Airway epithelial cell (primary cell): ENCODE measurements at places on chromosomes 4 and X. TPM values are rescaled to one million over a fixed set of nuclear protein-coding genes. Genes with fewer than 3 reads are reported as not detected.

Gene SMARCA5
- total RNA-seq: 28.0 and 33.4 TPM in 2 replicates

Gene P2RY4
- total RNA-seq: 0.21 TPM in 1 of 2 replicates, not detected in the other

Gene GABRA4
- not detected in 2 replicates for total RNA-seq

Gene ITGB1BP2
- total RNA-seq: 0.37 and 0.78 TPM in 2 replicates

Gene ARAP2
- 17.8 and 33.4 TPM in 2 replicates for total RNA-seq

Gene SNCA
- 26.2 and 69.8 TPM in 2 replicates for total RNA-seq

Gene UGT2B17
- not detected in 2 replicates for total RNA-seq

Gene GUCY1B1
- 3.9 TPM in 2 replicates for total RNA-seq

Gene FUNDC2
- 32.9 and 50.9 TPM in 2 replicates for total RNA-seq
